ENCODE measurements at places on chromosomes 6 and 20. TPM values are rescaled to one million over a fixed set of nuclear protein-coding genes. Genes with fewer than 3 reads are reported as not detected.

The ASCC3 gene
- total RNA-seq: 54.9 TPM

The TMC2 gene
- total RNA-seq: not detected

The BPIFB1 gene
- not detected for total RNA-seq

The PLEKHG1 gene
- 25.0 TPM for total RNA-seq

DNA sequence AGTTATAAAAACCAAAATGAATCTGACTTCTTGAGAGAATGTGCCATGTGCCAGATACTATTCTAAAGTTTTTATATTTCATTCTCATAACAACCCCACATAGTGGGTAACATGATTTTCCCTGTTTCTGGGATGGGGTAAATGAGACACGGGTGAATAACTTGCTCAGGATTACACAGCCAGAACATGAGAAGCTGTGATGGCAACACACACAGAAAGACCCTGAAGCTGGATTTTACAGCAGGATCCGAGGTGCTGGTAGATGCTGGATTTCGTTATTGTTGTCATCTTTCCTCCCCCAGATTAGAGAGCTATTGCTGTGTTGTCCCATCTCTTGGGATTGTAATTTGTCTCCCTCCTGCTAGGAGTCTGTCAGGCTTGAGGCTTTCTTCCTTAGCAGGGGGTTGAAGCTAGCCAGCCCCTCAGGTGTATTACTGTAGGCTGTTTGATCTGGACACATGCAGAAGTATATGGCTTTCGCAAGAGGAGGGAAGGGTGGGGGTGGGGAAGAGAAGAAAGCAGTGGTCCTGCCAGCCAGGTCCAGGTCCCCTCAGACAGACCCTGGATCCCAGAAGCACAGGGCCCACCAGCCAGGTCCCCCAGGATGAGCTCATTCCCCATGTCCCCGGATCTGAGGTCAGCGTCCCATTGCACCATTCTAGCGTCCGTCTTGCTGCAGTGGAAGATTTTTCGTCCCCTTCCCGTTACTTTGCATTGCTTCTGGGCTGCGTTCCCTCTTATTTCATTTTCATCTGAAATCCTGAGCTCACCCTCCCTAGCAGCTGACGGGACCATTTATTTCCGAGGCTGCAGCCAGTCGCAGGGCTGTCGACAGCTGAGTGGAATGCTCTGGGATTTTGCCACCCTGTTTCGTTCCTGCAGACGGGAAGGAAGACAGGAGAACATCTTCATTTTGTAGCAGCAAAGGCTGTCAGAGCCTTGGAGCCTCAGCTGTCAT lies 7.3 kb upstream of the KCNG1 start:
- no peak for DNase-seq

GRCh38 chr20:13717631-13718044 lies 67.1 kb downstream of the ESF1 start:
- no peak for DNase-seq

DNA sequence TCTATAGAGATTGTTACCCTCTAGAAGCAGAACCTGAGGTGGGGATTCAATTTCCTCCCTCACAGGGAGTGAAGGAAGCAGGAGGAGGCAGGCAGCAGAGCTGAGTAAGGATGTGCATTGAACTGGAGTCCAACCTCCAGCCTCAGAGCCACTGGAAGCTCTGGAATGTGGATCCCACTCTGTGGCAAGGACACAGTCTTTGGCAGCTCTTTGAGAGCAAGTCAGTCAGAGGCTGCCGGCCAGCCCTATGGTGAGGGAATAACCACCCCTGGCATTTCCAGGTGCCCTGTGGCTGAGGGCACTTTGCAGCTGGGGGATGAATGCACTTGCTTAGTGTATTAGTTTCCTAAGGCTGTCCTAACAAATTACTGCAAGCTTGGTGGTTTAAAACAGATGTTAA lies 37.2 kb downstream of the EBF4 start:
- no peak for DNase-seq

DNA sequence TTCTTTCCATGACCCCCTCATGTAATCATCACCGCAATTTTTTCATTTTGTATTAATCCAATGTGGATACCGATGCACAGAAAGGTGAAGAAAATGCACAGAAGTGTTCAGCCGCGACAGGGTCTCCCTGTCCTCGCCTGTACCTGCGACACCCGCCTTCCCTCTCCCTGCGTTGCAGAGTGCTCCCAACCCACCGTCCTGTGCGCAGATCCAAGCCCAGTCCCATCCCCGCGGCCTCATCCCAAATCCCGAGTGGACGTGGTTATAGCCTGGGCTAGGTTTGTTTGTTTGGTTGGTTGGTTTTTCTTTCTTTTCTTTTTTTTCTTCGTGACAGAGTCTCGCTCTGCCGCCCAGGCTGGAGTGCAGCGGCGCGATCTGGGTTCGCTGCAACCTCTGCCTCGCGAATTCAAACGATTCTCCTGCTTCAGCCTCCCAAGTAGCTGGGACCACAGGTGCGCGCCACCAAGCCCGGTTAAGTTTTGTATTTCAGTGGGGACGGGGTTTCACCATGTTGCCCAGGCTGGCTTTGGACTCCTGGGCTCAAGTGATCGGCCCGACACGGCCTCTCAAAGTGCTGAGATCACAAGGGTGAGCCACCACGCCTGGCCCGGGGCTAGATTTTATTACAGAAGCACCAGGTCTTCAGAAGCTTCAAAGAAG lies 536 bp upstream of the RAET1G start:
- no peak for DNase-seq

GRCh38 chr6:138601128-138601527 lies 101.8 kb upstream of the NHSL1 start:
- no peak for DNase-seq

GRCh38 chr20:31835977-31836852 lies 9.2 kb downstream of the FOXS1 start:
- peak; percentile 40 for DNase-seq

DNA sequence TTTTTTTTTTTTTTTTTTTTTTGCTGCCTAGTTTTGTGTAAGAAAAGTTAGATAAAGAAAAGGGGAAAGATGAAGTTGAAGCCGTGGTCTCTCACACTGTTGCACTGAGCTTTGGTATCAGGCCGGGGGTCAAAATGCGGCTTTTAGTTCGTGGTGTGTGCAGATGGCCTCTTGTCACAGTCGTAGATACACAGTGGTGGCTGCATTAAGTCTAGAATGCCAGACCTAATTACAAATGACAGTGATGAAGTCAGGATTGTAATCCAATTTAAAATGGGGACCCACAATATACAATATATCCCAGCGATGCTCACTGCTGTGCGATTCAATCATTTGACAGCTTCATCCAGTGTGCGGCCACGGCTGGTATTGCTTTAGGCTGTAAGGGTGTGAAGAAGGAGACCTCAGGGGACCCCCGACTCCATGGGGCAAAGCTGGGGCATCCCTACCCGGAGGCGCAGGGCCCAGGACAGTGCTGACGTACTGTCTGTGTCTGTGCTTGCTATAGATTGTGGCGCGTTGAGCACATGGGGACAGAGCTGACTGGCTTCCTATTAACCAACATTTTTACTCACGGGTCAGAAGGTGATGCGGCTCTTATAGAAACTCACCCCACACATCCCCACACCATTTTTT lies 210.0 kb upstream of the SOX4 start:
- no peak for DNase-seq

DNA sequence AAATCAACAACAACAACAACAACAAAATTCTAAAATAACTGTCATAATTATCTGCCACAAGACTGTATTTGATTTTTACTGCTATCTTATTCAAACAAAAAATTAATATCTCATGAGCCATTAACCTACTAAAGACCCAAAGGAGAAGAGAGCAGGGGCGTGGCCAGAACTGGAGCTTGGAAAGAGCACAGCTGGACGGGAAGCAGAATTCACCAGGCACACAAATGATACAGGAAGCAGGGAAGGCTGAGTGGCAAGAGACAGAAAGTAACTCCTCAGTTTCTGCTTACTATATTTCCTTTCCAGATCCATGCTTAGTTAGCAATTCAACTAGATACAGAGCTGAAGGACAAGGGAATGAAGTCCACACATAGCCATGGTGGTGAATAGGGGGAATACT lies 54.4 kb downstream of the FKBP5 start:
- DNase-seq: no peak
